Fibroblast of skin of abdomen (primary cell): ENCODE measurements at places on chromosomes 2 and 18.
A peak's percentile ranks its signal among the peaks of the same experiment; 100 is the strongest.

DNA sequence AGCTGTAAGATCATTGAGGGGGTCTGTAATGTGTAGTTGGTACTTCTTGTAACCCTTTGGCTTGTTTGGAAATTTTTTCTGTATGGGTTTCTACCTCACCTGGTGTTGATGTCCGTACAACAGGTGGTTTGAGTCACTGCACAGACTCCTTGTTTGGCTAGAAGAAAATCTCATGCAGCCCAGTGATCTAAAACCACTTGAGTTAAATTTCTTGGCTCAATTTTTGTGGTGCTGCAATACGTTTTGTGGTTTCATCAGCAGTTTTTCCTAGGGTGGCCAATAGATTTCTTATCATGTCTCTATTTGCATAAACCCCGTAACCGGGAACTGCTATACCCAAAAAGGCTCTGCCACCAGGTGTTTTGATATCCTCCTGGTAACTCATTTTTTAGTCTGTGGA, 43.4 kb downstream of the CERS6 start:
- no peak for DNase-seq

GRCh38 chr2:128425731-128426620, 107.3 kb upstream of the HS6ST1 start:
- DNase-seq = peak; percentile 48

GRCh38 chr2:142415461-142415860, 284.6 kb upstream of the LRP1B start:
- DNase-seq = no peak

- DNase-seq = peak; percentile 18
Measured at GRCh38 chr18:32368170-32368569, 102.5 kb downstream of the GAREM1 start.

DNA sequence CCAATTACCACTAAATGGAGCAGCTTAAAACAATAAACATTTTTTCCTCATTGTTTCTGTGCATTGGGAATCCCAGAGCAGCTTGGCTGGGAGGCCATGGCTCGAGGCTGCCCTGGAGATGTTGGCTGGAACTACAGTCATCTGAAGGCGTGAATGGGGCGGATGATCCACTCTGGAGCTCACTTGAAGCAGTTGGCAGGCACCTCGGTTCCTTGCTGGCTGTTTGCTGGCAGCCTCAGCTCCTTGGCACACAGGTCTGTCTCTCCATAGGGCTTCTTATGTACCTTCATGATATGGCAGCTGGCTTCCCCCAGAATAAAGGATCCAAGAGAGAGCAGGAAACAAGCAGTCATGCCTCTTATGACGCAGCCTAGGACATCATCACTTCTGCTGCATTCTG, 227.0 kb upstream of the COPS8 start:
- no peak for DNase-seq

DNA sequence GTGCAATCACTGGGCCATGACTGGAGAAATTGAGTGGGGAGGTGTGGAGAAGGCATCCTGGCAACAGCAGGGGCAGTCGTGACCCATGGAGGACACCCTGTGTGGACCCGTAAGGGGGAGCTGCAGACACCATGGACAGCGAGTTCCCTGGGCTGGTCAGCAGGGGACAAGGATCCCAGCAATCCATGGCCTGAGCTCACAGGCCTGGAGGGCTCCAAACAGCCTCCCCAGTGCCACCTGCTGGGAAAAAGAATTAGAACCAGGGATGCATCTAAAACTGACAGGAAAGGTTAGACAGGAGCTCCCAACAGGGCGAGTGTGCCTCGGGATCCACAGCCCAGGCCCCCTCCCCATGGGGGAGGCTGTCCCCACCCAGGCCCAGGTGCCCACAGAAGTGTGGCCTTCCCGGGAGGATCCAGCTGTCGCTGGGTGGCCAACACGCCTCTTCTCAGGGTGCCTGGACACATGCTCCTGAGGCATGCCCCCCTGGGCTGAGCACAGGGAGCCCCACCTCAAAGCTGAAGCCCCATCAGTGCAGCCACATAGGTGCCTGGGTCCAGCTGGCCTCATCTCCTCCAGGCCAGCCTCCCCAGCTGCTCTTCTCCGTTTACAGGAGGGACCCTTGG, 20.5 kb upstream of the KIF1A start:
- DNase-seq = peak; percentile 37

- no peak for DNase-seq
Measured at GRCh38 chr2:210795506-210795905, 239.1 kb downstream of the CPS1 start.

- DNase-seq = no peak
Measured at GRCh38 chr2:64173156-64174135, 29.2 kb upstream of the PELI1 start.

DNA sequence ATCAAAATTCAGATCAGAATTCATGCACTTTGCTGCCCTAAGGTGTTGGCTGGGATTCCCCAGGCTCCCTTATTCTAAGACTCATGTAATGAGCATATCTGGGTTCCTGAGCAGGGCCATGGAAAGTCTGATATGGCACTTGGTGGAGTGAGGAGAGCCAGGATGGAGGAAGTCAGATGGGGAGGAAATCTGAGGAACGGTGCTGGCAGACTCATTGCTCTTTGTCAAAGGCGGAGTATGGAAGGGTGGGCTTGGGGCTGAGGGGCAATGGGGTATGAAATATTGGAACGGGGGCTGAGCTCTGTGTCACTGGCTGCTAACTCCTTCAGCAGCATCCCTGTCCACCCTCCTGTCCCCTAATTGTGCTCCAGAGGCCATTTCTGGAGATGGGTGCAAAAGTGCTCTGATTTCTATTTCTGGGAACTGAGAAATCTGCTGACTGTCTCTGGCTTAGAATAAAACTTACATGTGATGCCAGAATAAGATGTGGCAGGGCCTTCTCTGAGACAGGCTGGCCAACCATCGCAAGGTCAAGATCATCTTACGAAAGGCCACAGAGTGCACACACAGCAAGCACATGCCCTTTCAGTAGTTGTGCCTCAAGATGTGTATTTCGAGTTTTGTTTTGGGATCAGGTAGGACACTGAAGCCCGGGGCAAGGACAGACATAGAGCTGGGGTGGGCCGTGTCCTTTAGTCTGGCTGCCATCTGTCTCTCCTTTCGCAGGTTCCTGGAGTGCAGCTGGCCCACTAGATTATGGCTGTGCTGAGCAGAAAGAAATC, 480.0 kb upstream of the HS6ST1 start:
- no peak for DNase-seq

DNA sequence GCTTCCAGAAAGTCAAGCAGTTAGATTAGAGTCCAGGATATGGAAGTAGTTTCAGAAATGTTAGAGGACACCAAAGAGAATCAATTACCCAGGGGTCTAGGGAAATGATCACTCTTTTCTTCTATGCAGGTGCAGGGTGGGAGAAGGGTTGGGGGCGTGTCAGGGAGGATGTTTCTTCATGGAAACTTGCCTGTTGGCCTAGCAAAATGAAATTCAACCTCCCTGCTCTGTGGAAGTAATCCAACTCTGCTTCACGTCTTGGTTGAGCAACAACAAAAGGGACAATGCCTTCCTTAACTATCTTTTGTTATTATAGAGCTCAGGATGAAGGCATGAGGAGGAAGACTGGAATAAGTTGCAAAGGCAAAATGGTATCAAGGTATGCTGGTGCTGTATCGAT, 210.8 kb upstream of the ETAA1 start:
- no peak for DNase-seq

- peak; percentile 36 for DNase-seq
Measured at GRCh38 chr2:224261326-224261725, 140.6 kb downstream of the FAM124B start.

DNA sequence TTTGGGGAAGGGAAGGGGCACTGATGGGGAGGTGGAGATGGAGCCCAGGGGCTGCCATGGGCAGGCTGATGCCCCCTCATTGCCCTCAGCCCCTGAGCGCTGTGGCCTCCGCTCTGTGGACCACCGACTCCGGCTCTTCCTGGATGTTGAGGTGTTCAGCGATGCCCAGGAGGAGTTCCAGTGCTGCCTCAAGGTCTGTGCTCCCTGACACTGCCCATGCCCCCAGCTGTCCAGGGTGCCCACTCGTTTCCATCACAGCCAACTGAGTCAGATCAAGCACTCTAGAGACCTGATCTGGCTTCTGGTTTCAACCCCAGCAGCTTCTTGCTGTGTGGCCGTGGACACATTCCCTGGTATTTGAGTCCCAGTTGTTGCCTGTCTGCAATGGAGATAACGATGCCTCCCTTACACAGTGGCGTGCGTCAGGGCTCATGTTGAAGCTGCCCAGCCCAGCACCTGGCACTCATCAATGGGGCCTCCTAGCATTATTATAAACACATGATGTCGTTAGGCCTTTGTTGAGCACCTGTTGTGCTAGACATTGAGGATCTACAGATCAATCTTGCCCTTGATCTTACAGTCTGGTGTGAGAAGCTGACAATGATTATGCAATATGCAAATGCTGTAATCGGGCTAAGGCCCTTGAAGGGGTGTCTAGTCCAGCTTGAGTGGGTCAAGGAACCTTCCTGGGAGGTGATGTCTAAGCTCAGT, 14.4 kb downstream of the STK11IP start:
- DNase-seq = no peak

GRCh38 chr18:32968248-32968647, 195.4 kb upstream of the KLHL14 start:
- DNase-seq = peak; percentile 37

GRCh38 chr2:240963065-240963867, 35.2 kb upstream of the SNED1 start:
- no peak for DNase-seq

DNA sequence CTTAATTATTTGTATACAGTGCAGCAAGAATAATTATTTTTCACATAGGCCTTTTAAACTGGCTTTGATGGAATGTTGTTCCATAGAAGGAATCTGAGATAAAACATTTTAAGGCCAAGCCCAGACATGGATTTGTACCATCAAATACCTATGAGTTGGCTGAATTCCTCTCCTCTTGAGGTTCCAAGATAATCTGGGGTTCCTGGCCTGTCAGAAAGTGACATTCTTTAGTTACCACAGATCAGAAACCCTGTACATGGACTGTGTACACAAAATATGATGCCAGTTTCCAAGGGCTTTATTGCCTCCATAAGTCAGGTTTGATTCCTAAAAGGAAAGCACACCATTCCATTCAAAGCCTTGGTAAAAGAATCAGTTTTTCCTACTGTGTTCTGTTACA, 1256.7 kb upstream of the NRXN1 start:
- DNase-seq = no peak

- DNase-seq = no peak
Measured at GRCh38 chr2:152622219-152622618, 95.0 kb downstream of the PRPF40A start.

DNA sequence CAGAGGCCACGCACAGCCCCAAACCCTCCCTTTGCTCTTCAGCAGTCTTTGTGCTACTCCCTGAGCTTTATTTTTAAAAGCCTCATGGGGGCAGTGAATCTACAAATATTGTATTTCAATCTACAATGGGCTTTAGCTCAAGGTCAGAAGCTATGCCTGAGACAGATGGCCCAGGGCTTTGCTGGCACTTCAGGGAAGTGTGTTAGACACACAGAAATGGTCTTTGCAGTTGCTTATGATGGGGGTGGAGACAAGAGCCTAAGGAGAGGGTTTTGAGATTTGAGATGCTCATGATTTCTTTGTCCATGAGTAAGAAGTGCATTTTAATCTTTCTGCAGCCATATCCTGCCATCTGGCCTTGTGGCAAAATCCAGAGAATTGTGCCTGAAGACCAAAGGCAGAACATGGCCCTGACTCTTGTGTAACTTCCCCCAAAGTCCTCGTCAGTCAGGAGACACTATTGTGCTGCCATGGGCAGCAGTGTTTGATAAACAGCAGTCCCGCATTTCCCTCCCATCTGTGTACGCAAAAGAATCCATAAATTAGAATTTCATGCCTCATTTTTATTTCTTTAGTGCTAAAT, 92.6 kb downstream of the VAPA start:
- DNase-seq = peak; percentile 62

- DNase-seq = no peak
Measured at GRCh38 chr2:197821550-197822289, 17.3 kb downstream of the PLCL1 start.

- no peak for DNase-seq
Measured at GRCh38 chr2:133426791-133427190, 141.5 kb downstream of the NCKAP5 start.
